ENCODE measurements at places on chromosomes 2 and 18. TPM values are rescaled to one million over a fixed set of nuclear protein-coding genes. Genes with fewer than 3 reads are reported as not detected.

The SOWAHC gene
- 16.7 TPM for polyA plus RNA-seq

- no peak for DNase-seq
Observed at GRCh38 chr2:200502196-200502595, 7.7 kb downstream of the KCTD18 start.

DNA sequence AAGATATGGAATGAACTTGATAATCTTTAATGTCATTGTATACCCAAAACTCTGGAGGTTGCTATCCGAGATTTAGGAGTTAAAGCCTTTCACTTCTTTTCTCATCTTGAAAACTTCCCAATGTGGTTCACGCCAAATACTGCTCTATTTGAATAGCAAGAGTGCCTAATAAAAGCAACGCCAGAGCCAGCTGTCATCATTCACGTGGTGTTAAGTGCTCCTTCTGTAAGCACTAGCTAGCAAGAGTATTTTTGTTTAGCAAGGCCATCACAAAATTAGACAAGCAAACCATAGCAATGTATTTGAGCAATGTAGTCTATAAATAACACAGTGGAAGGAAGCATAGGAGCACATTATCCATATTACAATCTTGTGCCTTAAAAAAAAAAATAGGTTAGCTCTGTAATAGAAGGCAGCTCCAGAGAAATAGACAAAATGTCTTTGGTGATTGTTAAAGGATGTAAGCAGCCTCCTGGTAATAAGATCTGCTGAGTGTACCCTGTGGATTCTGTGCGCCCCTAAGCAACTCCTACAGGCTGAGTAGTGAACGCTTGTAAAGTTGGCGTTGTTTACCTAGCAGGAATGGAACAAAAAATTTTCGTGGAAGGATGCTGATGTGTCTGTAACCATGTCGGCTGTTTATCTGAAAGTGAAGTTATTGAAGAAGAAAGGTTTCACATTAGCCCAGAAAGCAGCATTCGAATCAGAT is 518.0 kb downstream of the CNTNAP5 start:
- DNase-seq, result no peak

- DNase-seq, result no peak
Observed at GRCh38 chr18:10715791-10716190, 190.0 kb downstream of the NAPG start.

All from left renal cortex interstitium (tissue), 4 donors.